Stimulated activated CD8-positive, alpha-beta memory T cell treated with anti-CD3 and anti-CD28 coated beads, Interleukin-2, amount 100 ng/mL, for 1 hour (primary cell): ENCODE measurements at places on chromosomes 3 and 15.

GRCh38 chr3:107368654-107369398 is 8.4 kb upstream of the CCDC54 start:
- no peak for DNase-seq

- DNase-seq = no peak
These were observed 38.3 kb downstream of the ANO10 start for GRCh38 chr3:43583481-43583880.

DNA sequence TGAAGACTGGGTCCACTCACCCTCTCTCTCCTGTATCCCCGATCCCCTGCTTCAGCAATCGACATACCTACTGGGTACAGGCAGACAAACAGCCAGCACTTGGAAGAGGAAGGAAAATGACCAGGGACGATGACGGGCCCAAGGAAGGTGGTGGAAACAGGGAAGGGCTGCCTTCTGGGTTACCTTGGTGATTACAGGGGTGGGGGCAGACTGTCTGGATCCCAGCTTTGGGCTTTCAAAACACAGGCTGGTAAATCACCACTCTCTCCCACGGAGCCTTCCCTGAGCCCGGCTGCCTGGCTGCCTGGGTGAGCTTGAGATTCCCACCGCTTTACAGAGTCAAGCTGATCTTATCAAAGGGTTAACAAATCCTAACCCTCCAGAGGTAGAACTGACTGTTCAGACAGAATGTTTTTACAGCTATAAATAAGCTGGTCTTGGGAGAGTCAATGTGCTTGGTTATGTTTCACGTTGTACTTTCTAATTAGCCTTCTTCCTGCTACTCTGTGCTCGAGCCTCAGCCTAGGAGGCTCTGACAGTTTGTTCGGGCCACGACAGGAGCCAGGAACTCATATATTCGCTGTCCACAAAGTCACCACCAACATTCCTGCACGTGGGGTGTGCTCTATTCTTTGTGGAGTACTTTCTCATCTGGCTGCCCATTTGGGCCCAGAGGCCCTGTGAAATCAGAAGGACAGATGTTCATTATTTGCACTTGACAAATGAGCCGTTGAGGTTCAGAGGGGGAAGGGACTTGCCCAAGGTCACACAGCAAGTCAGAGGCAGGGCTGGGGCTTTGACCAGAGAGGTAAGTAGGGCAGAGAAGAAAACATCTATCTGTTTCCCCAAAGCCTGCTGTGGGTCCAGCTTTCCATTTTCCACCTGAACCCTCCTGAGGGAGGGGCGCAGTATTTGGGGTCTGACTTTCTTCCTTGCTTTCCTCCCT is 63.5 kb downstream of the FEM1B start:
- DNase-seq = no peak

DNA sequence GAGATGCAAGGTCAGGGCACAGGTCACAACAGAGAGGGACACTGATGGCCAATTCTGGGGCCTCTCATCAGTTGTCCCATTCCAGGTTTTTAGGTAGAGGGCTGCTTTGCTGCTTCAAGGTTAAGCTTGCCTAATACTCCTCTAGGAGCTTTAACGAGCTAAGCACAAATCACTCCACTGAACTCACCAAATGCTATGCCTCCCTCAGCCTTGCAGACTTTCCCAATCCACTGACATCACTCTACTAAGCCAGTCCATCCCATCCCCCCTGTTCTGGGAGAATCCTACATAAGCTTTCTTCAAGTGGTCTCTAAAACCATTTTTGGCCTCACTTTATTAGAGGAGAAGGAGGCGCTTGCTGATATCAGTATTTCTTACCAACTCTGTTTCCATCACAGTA is 24.8 kb upstream of the PDCD6IP start:
- no peak for DNase-seq

GRCh38 chr3:74302969-74303368 is 311.5 kb downstream of the CNTN3 start:
- DNase-seq = no peak
